Activated T-helper 9 cell treated with anti-CD3 and anti-CD28 coated beads, Interleukin-2, amount 50 U/mL, for 16 hours (primary cell): ENCODE measurements at places on chromosomes 1 and 21.

GRCh38 chr1:16199157-16199501 is 13.3 kb downstream of the ARHGEF19 start:
- DNase-seq: no peak

GRCh38 chr1:241253471-241253870 is 103.5 kb downstream of the RGS7 start:
- DNase-seq: no peak

- no peak for DNase-seq
Observed at GRCh38 chr1:91527266-91527765, 26.7 kb downstream of the CDC7 start.

- no peak for DNase-seq
Observed at GRCh38 chr1:205472737-205473441, 17.0 kb upstream of the BLACAT1 start.

DNA sequence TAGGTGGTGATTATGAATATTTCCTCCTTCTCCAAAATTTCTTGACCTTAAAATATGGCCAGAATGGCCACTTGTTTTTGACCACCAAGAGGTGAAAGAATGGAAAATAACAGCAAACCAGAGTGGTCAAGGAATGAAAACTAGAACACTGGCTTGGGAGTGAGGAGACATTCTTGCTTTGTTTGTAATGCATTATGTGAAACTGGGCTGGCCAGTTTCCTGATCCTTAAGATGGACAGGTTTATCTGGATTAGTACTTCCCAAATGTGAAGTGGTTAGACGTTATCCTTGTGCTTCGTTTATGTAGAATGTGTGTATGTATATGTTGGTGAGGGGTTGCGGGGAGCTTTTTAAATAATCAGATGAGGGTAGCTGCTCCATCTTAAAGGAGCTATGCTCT is 12.8 kb downstream of the PLA2G4A start:
- no peak for DNase-seq

- DNase-seq: no peak
Observed at GRCh38 chr1:119859647-119860046, 36.7 kb downstream of the ADAM30 start.

GRCh38 chr1:166031932-166032571 is 134.7 kb downstream of the FAM78B start:
- no peak for DNase-seq

GRCh38 chr1:198833706-198834503 is 195.1 kb downstream of the PTPRC start:
- no peak for DNase-seq

GRCh38 chr1:183911285-183911684 is 106.4 kb downstream of the RGL1 start:
- no peak for DNase-seq

GRCh38 chr1:205832326-205832751 is 17.6 kb downstream of the PM20D1 start:
- DNase-seq: no peak

GRCh38 chr1:6328091-6328490 is 65.5 kb downstream of the ACOT7 start:
- no peak for DNase-seq

GRCh38 chr21:42575111-42575510 is 61.5 kb downstream of the SLC37A1 start:
- no peak for DNase-seq

GRCh38 chr1:33462405-33463164 is 9.9 kb upstream of the ZSCAN20 start:
- DNase-seq: no peak

GRCh38 chr1:36464605-36465393 is 615 bp upstream of the MRPS15 start:
- no peak for DNase-seq

- DNase-seq: no peak
Observed at GRCh38 chr21:15206514-15206913, 141.7 kb upstream of the NRIP1 start.

- no peak for DNase-seq
Observed at GRCh38 chr1:157785248-157785647, 8.3 kb upstream of the FCRL2 start.

DNA sequence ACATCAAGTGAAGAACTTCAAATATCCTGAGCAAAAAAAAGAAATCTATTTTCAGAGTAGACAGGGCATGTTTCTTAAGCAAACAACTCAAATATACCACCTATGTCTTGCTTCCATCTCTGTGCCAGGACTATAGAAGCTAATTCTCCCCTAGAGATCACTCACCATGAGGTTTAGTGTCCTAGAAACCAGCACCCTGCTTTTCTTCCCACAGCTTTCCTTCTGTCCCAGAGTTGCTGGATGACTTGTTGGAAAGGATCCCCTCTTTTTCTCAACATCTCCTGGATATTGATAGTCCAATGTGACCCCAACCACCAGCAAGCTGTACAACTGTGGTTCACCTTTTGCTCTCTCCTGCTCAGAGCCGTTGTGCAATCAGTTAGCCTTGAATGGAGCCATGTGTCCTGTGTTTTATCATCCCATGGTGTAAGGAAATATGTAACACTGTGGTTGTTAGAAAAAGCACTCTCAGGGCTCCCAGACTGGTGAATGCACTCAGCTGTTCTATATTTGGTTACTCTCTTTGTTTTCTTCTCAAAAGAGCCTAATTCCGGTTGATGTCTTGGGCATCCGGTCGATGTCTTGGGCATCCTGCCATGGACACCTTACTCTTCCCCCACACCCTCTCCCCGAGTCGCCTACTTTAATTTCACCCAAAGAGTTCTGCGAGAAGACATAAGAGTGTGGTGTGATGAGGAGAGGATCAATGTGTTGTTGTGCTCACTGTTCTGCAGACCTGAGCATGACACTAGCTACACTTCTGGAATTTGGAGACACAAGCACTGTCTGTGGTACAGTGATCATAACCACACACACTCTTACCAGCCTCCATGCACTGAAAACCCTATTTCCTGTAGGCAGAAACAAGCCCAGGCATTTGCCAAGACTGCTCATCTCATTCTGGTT is 1.7 kb downstream of the TNFSF4 start:
- no peak for DNase-seq

- no peak for DNase-seq
Observed at GRCh38 chr21:35488946-35489345, 439.8 kb upstream of the RUNX1 start.

GRCh38 chr1:226656601-226657277 is 82.3 kb downstream of the ITPKB start:
- no peak for DNase-seq

GRCh38 chr1:18972531-18972930 is 16.1 kb upstream of the IFFO2 start:
- no peak for DNase-seq

DNA sequence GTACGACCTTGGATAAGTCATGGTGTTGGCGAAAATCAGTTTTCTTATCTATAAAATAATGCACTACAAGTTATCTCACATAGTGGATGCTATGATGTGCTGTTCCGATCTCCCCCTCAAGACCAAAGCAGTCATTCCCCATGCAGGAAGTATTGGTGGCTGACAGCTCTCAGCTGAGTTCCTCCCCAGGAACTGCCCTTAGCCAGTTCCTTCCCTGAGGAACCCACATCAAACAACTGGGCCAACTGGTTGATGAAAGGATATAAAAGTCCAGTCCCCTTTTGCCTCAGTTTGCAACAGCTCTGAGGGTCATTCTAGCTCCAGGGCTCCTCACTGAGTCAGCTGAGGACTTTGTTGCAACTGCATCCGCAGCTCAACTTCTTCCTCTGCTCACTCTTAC is 16.1 kb upstream of the SLAMF1 start:
- DNase-seq: no peak

GRCh38 chr21:34911360-34911759 is 137.7 kb downstream of the RUNX1 start:
- no peak for DNase-seq

GRCh38 chr1:174682419-174683008 is 234.8 kb downstream of the GPR52 start:
- no peak for DNase-seq

DNA sequence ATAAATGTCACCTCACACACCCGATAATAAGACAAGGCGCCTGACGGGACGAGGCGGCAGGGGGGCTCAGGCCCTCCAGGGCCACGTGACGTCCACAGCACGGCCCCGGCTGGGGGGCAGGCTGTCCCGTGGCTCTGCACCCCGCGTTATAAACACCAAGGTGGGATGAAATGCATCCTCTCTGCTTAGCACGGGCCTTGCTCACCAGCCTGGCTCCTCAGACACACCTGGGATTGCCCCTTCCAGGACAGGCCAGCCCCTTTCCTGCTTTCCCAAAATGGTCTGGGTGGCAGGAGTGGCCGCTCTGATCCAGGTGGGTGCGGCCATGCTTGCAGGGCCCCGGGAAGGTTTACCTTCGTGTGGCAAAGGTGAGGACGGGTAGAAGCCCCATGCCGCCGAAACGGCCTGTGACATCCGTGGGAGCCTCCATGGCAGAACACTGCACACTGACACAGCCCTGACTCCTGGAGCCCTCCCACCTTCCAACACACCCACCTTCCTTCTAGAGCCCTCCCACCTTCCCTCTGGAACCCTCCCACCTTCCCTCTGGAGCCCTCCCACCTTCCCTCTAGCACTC is 35.9 kb downstream of the SLC19A1 start:
- DNase-seq: no peak

- DNase-seq: no peak
Observed at GRCh38 chr21:46666941-46667740, 31.7 kb downstream of the PRMT2 start.

DNA sequence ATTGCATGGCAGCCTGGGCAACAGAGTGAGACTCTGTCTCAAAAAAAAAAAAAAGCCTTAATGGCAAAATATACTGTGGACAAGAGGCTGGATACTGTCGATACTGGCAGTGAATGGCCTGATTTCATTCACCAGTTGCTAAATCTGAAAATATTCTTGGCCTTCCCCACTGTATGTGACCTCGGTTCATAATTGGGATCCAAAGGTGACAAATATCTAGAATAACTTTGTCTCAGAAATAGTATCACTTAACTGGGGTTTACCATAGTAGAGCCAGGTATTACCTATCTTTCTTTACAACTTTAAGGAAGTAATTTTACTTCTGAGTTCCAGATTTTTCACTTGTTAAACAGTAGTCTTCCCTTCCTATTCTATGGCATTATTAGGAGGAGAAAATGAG is 8.4 kb downstream of the MTF2 start:
- no peak for DNase-seq

GRCh38 chr1:1121611-1122077 is 5.8 kb upstream of the C1orf159 start:
- DNase-seq: no peak

GRCh38 chr1:114082867-114083585 is 70.6 kb downstream of the SYT6 start:
- no peak for DNase-seq
